Lower leg skin (tissue), 4 donors: ENCODE measurements at places on chromosomes 5 and 9. TPM values are rescaled to one million over a fixed set of nuclear protein-coding genes. Genes with fewer than 3 reads are reported as not detected.

ZNF484 gene
- total RNA-seq = 4.9 TPM

NUTM2G gene
- total RNA-seq = not detected

PCDHA3 gene
- 0.05 TPM for total RNA-seq

PCDHGA6 gene
- total RNA-seq = 3.7 TPM

IGIP gene
- total RNA-seq = 7.5 TPM

MEIKIN gene
- total RNA-seq = not detected

CACFD1 gene
- total RNA-seq = 6.4 TPM

PCDHB5 gene
- 1.4 TPM for total RNA-seq

PCDHB4 gene
- 2.3 TPM for total RNA-seq

GALNT12 gene
- 6.0 TPM for total RNA-seq

FGF18 gene
- total RNA-seq = 0.27 TPM

IFNA2 gene
- not detected for total RNA-seq

TICAM2 gene
- 0.39 TPM for total RNA-seq

PHYHD1 gene
- total RNA-seq = 60.2 TPM

C5orf46 gene
- total RNA-seq = 201 TPM

CTSV gene
- 49.1 TPM for total RNA-seq

SLC22A5 gene
- total RNA-seq = 15.1 TPM

DIPK1B gene
- 7.4 TPM for total RNA-seq

FAM114A2 gene
- total RNA-seq = 17.6 TPM

CHMP5 gene
- total RNA-seq = 55.3 TPM

PCDHGB5 gene
- 12.5 TPM for total RNA-seq

ADGRV1 gene
- total RNA-seq = 2.5 TPM

TGFBI gene
- 312 TPM for total RNA-seq

SH3TC2 gene
- total RNA-seq = 3.7 TPM

EDIL3 gene
- total RNA-seq = 18.8 TPM

GPX8 gene
- total RNA-seq = 8.1 TPM

STPG3 gene
- not detected for total RNA-seq

PCDHGA4 gene
- 4.3 TPM for total RNA-seq

TNFSF15 gene
- 0.88 TPM for total RNA-seq

CLIC3 gene
- 114 TPM for total RNA-seq

CPLANE1 gene
- total RNA-seq = 6.4 TPM

NXNL2 gene
- total RNA-seq = 4.4 TPM

ZNF366 gene
- total RNA-seq = 3.5 TPM

PCDHGA3 gene
- total RNA-seq = 1.0 TPM

MYOZ3 gene
- total RNA-seq = not detected
